ENCODE measurements at places on chromosomes 4 and X.

DNA sequence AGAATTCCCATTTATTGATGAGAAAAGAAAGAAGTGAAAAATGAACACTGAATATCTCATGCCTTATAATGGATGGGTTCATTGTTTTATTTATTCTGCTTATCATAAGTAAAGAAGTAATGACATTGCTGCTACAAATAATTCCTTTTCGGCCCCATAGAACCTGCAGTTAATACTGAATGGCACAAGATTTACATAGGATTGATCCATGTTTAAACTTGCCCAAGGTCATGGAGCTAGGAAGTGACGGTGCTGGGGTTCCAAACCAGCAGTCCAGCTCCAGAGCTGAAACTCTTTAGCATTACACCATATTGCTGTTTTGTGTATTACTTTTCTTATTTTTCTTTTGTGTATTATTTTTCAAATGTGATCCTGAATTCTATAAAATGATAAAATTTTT is 30.2 kb upstream of the PRSS48 start:
- DNase-seq: no peak

DNA sequence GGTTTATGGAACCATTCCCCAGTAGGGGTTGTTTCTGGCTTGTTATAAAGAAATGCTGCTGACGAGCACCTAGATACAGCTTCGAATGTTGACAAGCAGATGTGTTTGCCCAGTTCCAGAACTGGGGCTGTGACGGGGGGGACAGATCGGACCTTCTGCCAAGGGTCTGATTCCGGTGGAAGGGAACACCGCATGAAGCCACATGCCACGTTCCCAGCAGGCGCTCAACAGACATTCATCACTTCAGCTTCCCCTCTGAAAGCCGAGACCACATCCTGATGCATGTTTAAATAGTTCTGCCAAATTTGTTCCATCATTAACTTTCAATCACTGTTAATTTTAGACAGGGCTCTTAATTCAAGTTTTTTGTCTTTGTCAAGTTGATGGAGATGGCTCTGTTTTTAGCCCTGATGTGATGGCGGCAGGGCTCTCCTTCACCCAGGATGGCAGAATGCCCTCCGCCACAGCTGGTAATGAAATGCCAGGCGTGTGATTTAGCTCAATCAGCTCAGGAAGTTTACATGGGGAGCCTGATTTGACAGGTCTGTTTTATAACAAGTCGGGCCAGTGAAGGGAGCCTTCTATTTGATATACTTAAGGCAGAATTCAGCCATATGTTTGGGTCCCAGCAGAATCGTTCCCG is 57.4 kb downstream of the PSAPL1 start:
- no peak for DNase-seq

DNA sequence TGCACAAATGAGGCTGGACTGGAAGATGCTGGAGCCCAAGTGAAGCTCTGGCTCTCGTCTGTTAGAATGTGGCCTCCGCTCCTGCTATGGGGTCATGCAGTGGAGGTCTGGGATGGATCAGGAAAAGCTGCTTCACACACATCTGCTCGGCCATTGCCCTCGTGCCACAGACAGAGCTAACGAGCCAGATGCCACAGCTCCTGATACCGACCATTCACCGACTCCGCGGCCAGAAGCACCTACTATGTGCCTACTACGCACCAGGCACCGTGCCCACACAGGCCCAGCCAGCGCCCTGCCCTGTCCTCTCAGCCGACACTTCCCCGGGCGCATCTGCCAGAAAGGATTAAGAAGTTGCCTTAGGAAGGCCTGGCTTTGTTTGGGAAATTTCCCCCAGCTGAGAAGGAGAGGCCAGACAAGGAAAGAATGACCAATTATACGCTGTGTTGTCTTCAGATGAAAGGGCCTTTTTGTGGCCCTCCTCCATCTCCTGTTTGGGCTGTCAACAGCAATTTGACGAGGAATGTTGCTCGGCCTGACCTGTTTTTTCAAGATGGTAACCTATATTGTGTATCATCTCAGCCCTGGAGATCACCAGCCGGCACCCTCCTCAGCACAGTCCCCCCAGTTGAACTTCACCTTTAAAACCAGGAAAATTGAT is 34.3 kb downstream of the HMX1 start:
- DNase-seq: no peak

- DNase-seq: no peak
Measured at GRCh38 chr4:7434766-7435150, at the start of gene PSAPL1. Gene PSAPL1 (minus strand): TSS chr4:7434930. CDS start chr4:7434879, 51 bp downstream.

GRCh38 chr4:34309383-34309906 is 1934.9 kb downstream of the ARAP2 start:
- no peak for DNase-seq

- DNase-seq: no peak
Measured at GRCh38 chr4:71367546-71367945, 28.7 kb downstream of the SLC4A4 start.

GRCh38 chr4:38223306-38223705 is 263.1 kb downstream of the PTTG2 start:
- no peak for DNase-seq

DNA sequence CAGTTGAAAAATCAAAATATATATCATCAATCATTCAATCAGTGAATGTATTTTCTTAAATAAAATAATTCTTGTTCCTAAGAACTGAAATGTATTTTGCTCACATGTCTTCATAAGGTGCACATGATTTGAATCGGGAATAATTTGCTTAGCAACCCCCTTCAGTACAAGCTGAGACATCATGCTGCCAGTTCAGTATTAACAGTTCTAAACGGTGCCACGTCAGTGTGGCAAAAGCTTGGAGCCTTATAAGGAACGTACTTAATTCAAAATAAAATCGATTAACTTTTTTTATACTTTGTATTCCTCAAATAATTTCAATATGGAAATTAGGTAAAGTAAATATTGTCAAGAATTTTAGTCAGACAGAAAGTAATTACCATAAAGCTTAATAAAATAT is 287.9 kb downstream of the CCSER1 start:
- no peak for DNase-seq

DNA sequence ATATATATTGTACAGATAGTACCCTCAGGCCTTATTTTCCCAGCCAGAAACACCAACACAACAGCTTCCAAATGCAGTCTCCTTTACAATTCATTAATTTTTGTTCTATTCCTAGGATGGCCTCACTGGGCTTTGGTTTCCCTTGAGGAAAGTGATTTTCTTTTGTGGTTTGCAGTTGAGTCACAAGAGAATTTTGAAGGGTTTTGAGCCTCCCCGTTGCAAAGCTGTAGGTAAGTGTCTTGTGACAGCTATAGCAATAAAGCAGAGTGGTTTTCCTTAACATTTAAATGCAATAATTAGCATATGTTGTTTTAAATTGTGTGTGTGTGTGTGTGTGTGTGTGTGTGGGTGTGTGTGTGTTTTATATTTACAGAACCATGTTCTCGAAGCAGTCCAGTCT is 54.1 kb upstream of the WDR17 start:
- no peak for DNase-seq

DNA sequence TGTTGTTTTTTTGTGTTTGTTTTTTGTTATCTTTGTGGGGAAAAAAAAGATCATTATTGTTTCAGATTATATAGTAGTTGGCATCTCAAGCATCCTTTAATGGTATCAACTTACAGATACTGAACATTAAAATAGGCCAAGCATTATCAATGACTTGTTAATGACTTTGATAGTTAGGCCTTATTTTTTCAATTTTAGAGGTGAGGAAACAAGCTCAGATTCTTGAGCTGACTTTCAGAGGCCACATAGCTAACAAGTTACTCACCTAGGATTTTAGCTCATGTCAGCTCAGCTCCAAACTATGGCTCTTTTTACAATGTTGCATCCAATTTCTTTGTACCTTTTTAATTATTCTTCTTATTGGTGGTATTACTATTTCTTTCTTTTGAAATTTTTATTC is 471 bp upstream of the PLAC8 start:
- no peak for DNase-seq

DNA sequence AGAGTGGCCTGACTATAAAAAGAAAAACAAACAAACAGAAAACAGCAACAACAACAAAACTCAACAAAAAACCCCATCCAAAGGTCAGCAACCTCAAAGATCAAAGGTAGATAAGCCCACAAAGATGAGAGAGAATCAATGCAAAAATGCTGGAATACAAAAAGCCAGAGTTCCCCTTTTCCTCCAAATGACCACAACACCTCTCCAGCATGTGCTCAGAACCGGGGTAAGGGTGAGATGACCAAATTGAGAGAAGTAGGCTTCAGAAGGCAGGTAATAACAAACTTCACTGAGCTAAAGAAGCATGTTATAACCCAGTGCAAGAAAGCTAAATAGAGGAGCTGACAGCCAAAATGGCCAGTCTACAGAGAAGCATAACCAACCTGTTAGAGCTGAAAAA is 43.5 kb upstream of the ANTXR2 start:
- DNase-seq: no peak

- no peak for DNase-seq
Measured at GRCh38 chrX:135099493-135099783, 20.9 kb downstream of the ETDB start.

DNA sequence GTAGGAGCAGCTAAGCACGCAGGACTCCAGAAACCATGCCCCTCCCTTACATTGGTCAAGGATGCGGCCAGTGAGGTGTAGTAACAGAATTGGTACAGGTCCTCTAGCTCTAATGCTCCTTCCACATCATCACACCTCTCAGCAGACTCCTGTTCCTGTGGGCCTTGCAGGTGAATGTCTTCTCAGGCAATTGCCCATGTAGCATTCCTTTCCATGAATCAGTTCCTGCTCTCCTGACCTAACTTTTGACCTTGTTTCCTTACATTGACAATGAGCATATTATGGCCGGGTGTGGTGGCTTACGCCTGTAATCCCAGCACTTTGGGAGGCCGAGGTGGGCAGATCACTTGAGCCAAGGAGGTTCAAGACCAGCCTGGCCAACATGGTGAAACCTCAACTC is 31.3 kb downstream of the MAP7D3 start:
- DNase-seq: no peak

DNA sequence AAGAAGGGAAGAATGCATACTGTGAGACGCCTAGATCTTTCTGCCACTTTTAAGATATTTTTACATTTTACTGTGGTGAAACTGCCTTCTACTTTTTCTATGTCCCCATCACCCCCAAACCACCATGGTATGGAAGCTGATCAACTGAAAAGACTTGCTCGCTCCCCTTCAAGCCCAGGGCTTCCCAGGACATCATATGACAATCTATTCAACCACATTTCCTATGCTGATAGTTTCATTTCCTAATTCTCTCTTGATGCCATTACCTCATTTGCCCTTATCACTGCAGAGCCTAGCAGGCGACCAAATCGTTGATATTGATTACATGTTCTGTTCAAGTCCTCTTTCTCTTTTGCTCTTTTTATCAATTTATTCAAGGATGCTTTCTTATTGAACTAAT is 40.1 kb upstream of the KLHL34 start:
- DNase-seq: no peak

Measured in OCI-M1 (cell line).